Fibroblast of mammary gland (primary cell): ENCODE measurements at places on chromosomes 13 and 19.

GRCh38 chr13:32428581-32429432 lies 877 bp upstream of the N4BP2L1 start:
- no peak for DNase-seq

- no peak for DNase-seq
Observed at GRCh38 chr13:46350003-46350402, 37.0 kb downstream of the RUBCNL start.

- DNase-seq: no peak
Observed at GRCh38 chr19:14440049-14440448, 6.9 kb downstream of the PKN1 start.

GRCh38 chr13:79992111-79992510 lies 348.8 kb downstream of the SPRY2 start:
- no peak for DNase-seq

DNA sequence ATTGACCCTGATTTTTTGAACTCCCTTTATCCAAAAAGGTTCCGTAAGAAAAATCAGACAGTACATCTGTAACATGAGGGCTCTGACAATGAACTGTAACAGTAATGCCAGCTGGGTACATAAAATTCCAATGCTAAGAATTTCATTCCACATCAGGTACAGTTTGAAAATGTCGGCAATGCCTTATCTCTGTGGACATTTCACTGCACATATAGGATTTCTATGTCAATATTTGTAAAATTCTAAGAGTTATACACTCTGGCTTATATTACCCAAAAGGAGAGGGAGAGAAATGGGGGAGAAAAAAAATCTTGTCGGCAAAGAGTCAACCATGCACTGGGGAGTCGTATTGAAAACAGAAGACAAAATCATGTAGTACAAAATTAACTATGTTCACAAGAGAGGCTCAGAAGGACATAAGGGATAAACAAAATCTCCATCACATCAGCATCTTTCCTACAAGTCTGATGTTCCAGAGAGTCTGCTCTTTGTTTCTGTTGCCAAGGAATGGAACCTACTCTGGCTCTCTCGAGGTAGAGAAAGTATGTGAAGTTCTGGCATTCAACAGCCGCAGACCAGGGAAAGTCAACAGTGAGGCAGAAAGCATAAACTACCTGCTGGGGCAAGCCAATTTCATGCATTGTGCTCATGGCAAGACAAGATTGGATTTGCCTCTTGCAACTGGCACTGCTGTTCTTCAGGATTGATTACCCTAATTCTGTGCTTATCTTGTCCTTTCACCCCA lies 72.4 kb downstream of the STARD13 start:
- DNase-seq: no peak

- DNase-seq: peak; percentile 32
Observed at GRCh38 chr19:15144046-15144646, 36.9 kb downstream of the SYDE1 start.

GRCh38 chr13:97743938-97744337 lies 209.5 kb upstream of the IPO5 start:
- peak; percentile 69 for DNase-seq
